ENCODE measurements at places on chromosomes 11 and 22.

- DNase-seq, result no peak
These were observed 99.8 kb downstream of the PKNOX2 start for GRCh38 chr11:125264100-125265022.

- no peak for DNase-seq
These were observed 15.6 kb downstream of the LRRC32 start for GRCh38 chr11:76654980-76655379.

GRCh38 chr22:27692243-27692642, 109.3 kb downstream of the MN1 start:
- no peak for DNase-seq

DNA sequence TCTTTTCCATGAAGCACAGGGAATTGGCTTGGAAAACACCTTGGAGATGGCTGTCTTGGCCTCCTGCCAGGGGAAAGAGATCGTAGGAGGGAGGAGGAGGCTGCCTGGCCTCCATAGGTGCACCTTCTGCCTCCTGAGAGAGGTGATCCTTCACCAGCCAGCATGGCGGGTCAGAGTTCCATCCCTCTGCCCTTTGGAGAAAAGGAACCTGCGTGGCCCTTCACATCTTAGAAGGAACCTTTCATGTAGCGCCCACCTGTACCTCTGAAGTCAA, 58.2 kb upstream of the DRD2 start:
- DNase-seq, result no peak

DNA sequence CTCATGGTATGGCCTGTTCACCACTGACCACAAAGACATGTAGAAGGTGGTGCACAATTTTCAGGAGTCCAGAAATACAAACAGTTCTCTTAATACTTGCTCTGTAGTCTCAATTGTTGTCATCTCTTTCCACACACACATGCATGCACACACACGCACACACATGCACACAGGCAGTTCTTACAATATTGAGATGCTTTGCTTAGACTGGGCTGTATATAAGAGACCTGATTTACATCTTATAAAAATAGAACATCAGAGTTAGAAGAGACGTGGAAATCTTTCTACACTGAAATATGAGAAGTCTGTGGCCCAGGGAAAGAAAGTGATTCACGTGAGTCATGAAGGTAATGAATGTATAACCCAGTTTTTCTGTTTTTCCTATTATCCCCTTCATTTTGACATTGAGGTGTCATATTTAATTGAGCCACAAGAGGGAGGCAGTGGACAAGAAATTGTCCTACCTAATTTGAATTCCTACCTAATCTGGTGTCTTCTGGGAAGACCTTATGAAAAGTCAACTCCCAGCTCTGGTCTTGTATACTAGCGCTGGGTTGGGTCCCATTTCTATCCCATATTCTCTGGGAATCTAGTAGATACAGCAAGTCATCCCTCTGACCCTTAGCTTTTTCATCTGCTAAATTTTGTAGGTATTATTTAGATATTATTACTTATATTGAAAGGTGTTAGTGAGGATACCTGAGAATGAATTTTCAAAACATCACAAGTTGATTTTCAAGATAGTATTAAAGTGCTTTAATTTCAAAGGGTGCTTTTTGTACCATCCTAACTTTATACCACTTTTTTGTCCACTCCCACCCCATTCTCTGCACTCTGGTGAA, 14.9 kb upstream of the MS4A4A start:
- peak; percentile 32 for DNase-seq

DNA sequence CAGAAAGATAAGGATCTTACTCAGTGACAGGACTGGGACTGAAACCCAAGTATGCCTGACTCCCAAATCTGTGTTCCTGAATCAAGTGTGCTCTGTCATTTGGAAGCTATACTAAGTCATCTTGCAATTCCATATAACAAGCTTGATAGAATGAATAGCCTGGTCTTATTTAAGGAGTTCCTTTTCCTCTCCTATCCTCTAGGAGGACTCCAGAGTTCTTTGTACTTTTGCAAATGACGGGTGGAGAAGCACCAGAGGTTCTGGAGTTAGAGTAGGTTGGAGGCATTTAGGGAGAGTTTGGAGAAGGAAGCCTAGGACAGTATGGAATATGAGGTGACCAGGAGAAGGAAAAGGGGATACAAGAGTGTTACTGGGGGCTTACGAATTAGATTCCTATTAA, 92.9 kb upstream of the RCN1 start:
- no peak for DNase-seq

DNA sequence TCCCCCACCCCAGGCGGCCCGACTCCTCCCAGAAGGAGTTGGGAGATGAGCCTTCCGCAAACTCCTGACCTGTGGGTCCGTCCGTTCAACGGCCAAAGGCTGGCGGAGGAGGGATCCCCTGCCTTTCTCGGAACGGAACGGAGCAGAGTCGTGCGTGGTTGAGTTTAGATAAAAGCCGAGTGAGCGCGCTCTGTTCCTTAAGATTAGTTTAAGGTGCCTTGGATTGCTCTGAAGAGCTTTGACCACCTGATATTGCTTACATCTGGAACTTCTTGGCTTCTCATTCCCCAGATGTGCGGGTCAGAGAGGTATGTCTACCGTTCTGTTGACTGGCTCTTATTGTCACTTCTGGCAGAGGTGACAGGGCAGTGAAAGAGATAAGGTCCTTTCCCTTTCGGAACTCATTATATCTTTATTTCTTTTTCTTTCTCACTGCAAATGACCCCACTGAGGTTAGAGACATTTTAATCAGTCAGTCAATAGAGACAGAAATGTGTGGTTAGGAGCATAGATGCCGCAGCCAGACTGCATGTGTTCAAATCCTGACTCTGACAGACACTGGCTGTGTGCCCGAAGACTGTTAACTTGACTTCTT, at the start of gene TRIM6:
Gene TRIM6, plus strand, starts transcription at position 31 of the 595 bp plus-strand sequence. Its CDS starts 261 bp downstream, at position 292.
- no peak for DNase-seq

DNA sequence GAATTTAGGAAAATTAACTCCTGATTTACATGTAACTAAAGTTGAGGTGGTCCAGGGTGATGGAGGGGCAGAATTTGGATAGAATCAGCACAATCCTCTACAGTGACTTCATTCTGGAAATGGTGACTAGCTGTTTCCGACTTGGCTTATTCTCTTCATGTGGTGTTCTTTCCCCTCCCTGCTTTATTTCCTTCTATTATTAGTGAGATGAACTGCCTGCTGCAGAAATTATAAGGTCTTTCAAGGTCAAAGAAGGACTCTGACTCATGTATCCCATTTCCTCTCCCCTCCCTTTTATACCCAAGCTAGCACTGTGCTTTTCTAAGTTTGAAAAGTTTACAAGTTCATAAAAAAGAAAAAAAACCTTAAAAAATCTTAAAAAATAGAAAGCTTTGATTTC, 12.2 kb upstream of the MRPL17 start:
- DNase-seq, result no peak

DNA sequence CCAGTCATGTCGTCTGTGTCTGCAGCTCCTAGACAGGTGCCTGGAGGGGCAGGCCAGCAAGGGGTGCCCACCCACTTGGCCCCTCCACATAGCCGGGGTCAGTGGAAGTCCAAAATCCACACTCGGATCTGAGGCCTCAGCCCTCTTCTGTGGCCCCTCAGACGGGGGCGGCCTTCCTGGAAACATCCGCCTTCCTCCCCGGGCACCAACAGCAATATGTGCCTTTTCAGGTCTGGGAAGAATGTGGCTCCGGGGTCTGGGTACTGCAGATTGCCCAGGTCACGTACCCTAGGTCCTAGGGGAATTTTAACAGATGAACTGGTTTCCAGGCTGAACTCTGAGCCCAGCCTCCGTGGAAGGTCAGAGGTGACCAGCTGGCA, 208.6 kb downstream of the CTTN start:
- no peak for DNase-seq

DNA sequence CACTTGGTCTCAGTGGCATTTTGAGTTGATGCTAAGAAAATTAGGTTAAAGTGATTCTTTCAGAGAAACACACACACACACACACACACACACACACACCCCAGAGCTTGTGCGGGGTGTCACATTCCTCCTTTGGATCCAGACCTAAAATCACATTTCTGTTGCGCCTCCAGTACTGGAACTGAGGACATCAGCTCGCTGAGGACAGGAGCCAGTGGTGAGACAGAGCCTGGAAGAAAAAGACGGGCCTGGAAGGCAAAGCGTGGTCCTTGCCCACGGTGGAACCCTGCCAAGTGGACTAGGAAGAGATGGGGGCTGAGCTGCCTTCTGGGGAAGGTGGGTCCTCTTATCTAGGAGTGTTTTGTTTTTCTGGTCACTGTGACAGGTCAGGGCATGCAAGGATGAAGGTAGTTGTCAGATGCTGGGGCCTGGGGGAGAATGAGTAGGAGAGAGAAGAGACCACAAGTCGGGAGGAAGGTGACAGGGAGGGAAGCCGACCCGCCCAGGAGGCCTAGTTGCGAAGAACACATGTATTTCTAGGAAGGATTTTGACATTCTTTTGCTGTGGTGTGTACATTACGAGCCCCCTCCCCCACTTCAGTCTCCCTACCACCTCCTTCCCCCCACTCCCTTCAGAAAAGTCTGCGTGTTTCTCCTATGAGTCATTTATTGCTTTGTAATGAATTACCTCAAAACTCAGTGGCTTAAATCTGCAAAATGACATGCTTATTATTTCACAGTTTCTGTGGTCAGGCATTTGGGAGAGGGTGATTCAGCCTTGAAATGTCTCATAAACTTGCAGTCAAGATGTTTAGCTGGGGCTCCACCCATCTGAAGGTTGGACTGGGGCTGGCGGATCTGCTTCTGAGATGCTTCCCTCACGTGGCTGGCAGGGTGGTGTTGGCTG, 4.8 kb upstream of the ELFN2 start:
- DNase-seq, result no peak

- DNase-seq, result no peak
These were observed 333.3 kb downstream of the TTC28 start for GRCh38 chr22:28346308-28346707.

GRCh38 chr11:77322506-77322905, 21.0 kb upstream of the GDPD4 start:
- DNase-seq, result no peak
